Hematopoietic multipotent progenitor cell treated with erythropoietin and hydrocortisone succinate and interleukin-3 and kit ligand, for 4 days (in vitro differentiated cells): ENCODE measurements at places on chromosomes 5 and 9.
A peak's percentile ranks its signal among the peaks of the same experiment; 100 is the strongest.

GRCh38 chr9:15873573-15874177, 320.8 kb downstream of the CCDC171 start:
- DNase-seq: peak; percentile 76

- DNase-seq: no peak
These were observed 1380.1 kb upstream of the NUDT12 start for GRCh38 chr5:104942735-104943134.

- DNase-seq: no peak
These were observed 170.2 kb upstream of the POU5F2 start for GRCh38 chr5:93911609-93912008.

GRCh38 chr9:98176391-98177259, 15.8 kb downstream of the CORO2A start:
- DNase-seq: no peak

GRCh38 chr9:32172256-32172655, 212.2 kb upstream of the ACO1 start:
- no peak for DNase-seq

DNA sequence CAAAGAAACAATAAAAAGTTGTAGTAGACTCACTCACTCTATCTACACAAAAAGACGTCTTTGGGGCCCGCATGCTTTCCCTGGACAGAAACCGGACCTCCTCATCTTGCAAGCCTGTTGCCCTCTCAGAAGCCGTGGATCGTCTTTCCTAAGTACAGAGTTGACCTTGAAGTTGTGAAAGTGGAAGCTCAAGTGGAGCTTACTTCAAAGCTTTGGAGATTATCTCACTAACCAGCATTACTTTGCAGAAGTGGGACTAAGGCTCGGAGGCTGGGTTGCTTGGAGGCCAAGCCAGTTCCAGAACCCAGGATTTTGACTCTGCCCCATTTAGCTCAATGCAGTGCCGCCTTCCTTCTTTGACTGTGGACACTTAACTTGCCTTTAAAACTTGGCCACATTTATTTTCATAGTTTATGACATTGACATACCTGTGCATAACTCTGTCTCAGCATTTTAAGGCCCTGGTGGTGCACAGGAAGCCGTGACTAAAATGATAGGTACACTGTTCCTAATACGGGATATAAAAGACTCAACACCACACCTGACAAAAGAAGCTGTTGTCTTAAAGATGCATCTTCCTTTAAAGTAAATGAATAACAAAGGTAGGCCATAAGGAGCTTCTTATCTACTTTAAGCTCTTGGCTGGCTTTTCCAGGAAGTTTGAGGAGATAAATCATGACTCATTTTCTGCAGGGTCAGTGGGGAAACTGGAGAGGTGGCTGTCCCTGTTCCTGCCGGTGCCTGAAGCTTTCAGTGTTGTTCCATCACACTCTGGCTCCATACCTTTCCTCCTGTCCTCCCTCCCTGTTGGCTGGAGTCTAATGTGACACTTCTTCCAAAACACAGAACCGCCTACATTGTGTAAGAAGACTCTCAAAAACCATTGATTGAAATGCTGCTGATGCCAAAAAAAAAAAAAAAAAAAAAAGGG, 10.7 kb downstream of the SLC25A25 start:
- peak; percentile 73 for DNase-seq

- DNase-seq: no peak
These were observed 278.3 kb downstream of the NR2F1-AS1 start for GRCh38 chr5:93302711-93303110.

DNA sequence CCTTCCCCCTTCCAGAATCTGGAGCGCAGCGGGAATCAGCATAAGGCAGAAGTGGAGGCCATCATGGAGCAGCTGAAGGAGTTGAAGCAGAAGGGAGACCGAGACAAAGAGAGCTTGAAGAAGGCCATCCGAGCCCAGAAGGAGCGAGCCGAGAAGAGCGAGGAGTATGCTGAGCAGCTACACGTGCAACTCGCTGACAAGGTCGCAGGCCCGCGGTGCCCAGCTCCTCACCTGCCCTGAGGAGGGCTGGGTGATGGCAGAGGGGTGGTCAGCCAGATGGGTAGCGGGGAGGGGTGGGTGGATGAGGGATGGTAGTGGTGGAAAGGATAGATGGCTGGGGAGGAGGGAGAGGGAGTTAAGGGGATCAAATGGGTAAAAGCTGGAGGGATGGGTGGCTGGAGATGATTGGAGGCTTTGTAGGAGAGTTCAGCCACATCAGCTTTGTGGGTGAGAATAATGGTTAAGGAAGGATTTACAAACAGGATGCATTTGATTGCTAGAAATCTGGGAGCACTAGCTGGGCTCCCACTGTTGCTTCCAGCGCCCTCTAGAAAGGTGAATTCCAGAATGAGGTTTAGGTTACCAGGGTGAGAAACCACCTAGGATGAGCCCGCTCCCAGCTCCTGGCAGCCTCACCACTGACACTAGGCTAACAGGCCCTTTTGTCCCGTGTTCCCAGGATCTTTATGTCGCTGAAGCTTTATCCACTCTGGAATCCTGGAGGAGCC, 19.7 kb upstream of the GLE1 start:
- no peak for DNase-seq

- DNase-seq: peak; percentile 52
These were observed 624.9 kb upstream of the GRAMD2B start for GRCh38 chr5:125798307-125798706.

DNA sequence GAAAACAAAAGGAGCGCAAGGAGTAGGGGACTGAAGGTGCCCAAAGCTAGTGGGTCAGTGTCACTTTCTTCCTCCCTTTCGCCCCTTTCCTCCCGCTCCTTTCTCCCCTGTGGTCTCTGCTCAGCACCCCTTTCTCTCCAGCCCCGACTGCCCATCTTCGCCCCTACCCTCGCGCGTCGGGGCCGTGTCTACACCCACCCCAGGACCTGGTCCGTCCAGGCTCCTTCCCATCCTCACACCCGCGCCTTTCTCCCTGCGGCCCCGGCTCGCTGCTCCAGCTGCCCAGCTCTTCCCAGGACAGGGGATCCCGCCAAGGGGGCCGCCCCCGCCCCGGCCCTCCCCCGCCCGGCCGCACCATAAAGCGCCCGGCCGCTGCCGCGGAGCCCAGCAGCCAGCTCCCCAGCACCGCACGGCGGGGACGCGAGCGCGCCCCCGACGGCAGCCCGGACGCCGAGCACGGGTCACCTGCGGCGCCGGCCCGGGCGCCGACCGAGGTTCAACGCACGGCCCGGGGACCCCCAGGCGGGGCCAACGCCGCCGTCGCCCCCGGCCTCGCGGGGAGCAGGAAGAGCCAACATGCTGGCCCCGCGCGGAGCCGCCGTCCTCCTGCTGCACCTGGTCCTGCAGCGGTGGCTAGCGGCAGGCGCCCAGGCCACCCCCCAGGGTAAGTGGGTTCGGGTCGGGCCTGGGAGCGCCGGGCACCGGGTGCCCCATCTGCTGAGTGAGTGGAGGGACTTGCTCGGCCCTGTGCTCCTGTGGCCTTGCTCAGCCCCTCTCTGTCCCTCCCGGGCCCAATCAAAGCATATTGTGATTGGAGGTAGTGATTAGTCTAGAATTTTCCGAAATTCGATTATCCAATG, at the start of gene THBS4:
Gene THBS4, plus strand, starts transcription at position 387 of the 860 bp plus-strand sequence. Its CDS starts 190 bp downstream, at position 577.
- peak; percentile 2 for DNase-seq

- DNase-seq: peak; percentile 62
These were observed 138.4 kb upstream of the ABCA1 start for GRCh38 chr9:105066275-105066865.

- DNase-seq: no peak
These were observed 49.0 kb downstream of the DAPK1 start for GRCh38 chr9:87546704-87547103.

- DNase-seq: no peak
These were observed 1.1 kb downstream of the LHX2 start for GRCh38 chr9:124012368-124013301.

GRCh38 chr5:8686707-8687106, 817.8 kb downstream of the MTRR start:
- DNase-seq: no peak

- DNase-seq: no peak
These were observed 81.9 kb downstream of the APBA1 start for GRCh38 chr9:69590266-69590665.

GRCh38 chr9:91421971-91422757, 1.5 kb downstream of the NFIL3 start:
- DNase-seq: peak; percentile 61

DNA sequence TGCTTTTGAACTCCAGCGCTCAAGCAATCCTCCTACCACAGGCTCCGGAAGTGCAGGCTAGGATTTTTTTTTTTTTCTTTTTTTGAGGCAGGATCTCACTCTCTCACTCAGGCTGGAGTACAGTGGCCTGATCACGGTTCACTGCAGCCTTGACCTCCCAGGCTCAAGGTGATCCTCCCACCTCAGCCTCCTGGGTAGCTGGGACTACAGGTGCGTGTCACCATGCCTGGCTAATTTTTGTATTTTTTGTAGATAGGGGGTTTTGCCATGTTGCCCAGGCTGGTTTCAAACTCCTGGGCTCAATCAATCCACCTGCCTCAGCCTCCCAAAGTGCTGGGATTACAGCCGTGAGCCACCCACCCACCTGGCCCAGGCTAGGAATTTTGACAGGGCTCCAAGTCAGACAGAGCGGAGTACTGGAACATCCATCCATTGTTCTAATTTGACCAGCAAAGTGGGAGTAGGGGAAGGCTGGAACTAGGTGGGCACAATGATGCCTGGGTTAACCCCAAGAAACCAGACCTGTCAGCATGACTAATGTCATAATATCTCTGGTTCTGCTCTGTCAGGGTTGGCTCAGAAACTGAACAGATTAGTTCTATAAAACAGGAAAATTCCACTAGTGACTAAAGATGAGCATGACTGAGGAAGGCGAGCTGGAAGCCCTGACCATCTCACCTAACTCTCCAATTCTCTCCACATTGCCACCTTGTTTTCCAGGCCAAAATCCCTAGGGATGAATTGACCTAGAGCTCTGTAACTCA, 9.2 kb downstream of the ZBTB5 start:
- DNase-seq: no peak

DNA sequence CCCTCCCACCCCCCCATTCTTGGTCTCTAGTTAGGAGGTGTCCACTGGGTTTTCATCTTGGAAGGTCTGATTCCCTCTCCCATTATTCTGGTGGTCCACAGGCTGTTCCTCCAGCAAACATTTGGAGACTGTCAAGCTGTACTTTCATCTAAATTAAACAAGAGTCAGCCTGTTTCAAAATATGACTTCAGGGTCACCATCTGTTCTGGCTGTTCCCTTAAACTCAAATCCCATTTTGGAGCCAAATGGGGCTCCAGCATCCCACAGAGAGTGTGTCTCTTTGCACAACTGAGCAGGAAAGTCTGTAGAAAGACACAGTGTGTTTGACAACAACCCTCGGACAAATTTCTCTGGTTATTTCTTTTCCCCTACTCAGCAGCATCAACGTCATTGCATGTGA, 20.5 kb downstream of the COL15A1 start:
- DNase-seq: no peak

GRCh38 chr5:112551419-112552032, 132.4 kb upstream of the EPB41L4A start:
- DNase-seq: peak; percentile 88

GRCh38 chr5:171895081-171895480, 109.5 kb downstream of the SMIM23 start:
- DNase-seq: no peak

- no peak for DNase-seq
These were observed 254.8 kb downstream of the ADGRV1 start for GRCh38 chr5:90813392-90813791.

GRCh38 chr5:179110528-179110927, 50.4 kb downstream of the ZNF354C start:
- DNase-seq: no peak

DNA sequence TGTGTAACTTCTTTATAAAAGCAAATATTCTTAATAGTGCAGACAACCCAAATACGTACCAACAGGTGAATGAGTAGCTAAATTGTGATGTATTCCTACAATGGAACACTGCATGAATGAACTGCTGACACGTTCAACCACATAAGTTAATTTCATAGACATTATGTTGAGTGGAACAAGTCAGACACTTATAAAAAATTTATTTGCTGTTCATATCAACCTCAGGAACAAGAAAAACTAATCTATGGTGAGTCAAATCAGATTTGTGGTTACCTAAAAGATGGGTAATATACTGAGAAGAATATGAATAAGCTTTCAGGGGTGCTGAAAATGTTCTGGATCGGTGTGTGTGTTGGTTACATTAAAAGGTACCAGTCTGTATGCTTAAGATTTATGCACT, 35.7 kb downstream of the INVS start:
- DNase-seq: no peak

GRCh38 chr5:130808691-130809090, 356.4 kb downstream of the HINT1 start:
- DNase-seq: no peak

DNA sequence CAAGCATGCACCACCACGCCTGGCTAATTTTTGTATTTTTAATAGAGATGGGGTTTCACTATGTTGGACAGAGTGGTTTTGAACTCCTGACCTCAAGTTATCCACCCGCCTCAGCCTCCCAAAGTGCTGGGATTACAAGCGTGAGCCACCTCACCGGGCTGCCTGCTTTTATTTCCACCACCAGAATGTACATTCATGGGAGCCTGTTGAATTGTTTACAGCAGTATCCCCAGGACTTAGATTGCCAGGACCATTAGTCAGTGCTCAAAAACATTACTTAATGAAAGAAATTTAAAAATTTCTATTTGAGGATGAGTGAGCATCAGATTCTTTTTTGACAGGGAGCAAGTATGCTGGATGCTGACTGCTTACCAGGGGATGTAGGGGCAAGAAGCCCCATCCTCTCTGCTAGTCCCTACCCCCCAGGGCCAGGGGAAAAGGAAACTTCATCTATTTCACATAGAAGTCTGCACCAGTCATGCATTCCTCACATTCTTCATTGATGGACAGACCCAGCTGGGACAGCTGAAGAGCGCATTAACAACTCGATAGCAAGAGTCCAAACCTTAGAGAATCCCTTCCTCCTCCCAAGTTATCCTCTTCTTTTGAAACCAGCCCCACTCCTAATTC, 10.3 kb upstream of the RGMB start:
- DNase-seq: no peak

- no peak for DNase-seq
These were observed 88.8 kb upstream of the CTNNA1 start for GRCh38 chr5:138664276-138664943.

DNA sequence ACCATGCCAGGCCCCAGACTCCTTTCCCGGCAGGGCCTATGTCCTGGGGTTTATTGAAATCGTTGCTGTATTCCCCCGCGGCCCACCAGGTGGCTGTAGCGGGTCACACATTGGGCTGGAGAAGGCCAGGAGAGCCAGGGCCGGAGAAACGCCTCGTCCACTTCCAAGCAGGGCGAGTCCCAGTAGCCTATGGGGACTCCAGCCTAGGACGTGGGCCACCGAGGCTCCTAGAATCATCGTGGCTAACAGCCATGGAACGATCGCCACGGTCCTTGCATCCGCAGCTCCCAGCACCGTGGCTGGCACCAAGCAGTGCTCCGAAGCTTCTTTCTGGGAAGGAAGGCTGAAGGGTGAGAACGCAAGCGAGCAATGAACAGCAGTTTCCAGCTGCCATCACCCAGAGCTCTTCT, 87.7 kb downstream of the ENTREP1 start:
- DNase-seq: peak; percentile 58

- DNase-seq: no peak
These were observed 9.6 kb upstream of the KIF27 start for GRCh38 chr9:83930881-83931280.

- DNase-seq: peak; percentile 69
These were observed 19.7 kb downstream of the ANXA2R start for GRCh38 chr5:43020399-43020746.

GRCh38 chr5:61465066-61465465, 133.0 kb downstream of the ZSWIM6 start:
- no peak for DNase-seq

- DNase-seq: no peak
These were observed 19.9 kb downstream of the ELL2 start for GRCh38 chr5:95941756-95942155.
